ENCODE measurements at places on chromosomes 3 and 15. TPM values are rescaled to one million over a fixed set of nuclear protein-coding genes. Genes with fewer than 3 reads are reported as not detected.

DNA sequence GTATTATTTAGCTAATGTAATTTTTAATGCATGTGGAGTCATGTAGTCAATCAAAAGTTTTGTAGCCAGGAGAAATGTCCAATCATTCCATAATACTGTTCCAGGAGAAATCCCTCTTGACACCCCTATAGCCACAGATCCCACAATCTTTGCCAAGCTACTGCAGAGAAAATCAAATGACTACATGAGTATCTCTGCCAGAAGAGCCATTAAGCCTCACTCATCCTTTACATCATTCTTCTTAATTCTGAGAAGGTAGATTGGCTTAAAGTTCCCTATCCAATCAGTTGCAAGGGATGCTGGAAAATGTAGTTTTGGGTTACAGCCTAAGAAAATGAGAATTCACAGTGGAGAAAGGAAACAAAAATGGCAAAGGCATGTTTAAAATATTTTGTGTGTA is 502.1 kb downstream of the ZBBX start:
- no peak for DNase-seq

DNA sequence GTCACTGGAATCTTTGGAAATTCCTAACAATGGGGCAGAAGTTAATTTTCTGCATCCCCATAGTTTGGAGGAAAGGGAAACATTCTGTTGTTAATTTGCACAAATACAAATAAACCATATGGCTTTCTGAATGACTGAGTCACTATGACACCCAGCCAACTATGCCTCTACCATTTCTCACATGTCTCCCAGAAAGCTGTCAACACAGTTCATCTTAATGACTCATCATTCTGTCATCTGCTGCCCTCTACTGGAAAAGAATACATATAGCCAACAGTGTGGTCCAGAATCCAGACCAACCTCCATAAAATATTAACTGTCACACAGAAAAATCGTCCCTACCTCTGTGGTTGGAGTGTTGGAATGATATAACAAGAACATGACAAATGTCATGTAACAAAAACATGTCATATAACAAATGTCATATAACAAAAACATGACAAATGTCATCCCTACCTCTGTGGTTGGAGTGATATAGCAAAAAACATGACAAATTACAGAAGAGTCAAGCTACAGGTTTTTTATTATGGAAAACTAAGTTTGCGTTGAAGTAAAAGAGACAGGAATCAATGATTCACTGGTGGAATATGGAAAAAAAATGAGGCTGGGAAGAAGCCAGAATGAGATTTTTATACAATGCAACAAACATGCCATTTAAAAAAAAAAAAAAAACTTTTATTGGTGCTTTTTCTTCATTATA is 47.7 kb upstream of the GYG1 start:
- no peak for DNase-seq

- no peak for DNase-seq
Measured at GRCh38 chr3:112897791-112898190, 51.1 kb upstream of the CD200R1L start.

DNA sequence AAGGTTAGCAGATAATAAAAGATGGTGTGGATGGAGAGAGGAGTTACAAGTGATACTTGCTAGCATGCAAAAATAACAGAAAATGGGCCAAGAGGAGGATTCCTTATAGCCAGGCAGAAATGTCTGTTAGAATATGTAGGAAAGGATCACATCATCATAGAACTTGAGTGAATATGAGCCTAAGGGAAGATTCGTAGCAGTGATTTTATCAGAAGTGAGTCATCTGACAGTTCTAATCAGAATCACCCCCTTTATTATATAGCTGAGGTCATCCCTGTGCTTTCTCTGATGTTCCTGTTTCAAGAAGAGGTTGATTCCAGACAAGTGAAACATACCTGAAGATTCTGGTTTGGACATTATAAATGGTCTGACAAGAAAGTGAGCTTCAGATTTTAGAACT is 22.9 kb downstream of the EXOG start:
- DNase-seq, result no peak

DNA sequence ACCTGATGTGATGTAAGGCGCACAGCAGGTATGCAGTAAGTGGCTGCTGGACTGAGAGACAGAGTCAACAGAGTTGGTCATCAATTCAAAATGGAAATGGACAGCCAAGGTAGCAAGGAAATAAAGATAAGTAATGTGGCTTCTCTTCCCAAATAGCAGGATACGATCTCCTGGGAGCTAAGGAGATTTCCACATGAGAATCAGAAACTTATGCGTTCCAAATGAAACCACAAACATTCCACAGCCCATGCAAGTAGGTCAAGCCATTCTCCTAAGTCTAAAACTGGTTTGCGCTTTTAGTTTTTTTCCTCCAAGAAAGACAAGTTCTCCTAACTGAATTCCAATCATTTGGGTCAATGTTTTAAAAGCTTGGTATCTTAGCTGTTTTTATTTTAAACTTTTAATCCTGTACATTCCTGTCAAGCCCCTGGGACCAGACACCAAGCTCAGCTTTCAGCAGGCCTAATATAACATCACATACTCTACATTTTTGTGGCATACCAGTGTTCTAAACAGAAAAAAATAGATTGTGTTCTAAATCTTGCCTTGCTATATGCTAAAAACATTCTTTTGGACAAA is 73.7 kb upstream of the TSPAN3 start:
- no peak for DNase-seq

GRCh38 chr15:91331581-91331980 is 231.5 kb downstream of the SV2B start:
- no peak for DNase-seq

- DNase-seq, result no peak
Measured at GRCh38 chr3:70899816-70900215, 587.4 kb upstream of the MDFIC2 start.

GRCh38 chr3:4583416-4583815 is 90.3 kb downstream of the ITPR1 start:
- no peak for DNase-seq

- DNase-seq, result no peak
Measured at GRCh38 chr3:177338697-177339219, 141.5 kb upstream of the TBL1XR1 start.

DNA sequence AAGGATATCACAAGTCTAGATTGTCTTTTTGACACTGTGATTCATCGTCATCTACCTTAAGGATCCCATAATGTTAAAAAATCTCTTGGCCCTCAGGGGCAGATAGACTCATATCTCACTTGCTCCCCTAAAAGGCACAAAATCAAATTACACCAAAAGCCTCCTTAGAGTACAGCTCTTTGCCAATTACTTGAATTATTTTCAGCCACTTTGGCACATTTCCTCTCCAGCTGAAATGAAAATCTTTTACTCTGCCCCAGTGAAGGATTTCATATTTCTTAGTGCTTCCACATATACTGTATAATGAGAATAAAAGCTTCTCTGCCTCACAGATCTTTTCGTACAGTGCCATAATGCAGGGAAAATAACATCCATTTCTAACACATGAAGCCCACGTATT is 190.7 kb upstream of the GBE1 start:
- no peak for DNase-seq

DNA sequence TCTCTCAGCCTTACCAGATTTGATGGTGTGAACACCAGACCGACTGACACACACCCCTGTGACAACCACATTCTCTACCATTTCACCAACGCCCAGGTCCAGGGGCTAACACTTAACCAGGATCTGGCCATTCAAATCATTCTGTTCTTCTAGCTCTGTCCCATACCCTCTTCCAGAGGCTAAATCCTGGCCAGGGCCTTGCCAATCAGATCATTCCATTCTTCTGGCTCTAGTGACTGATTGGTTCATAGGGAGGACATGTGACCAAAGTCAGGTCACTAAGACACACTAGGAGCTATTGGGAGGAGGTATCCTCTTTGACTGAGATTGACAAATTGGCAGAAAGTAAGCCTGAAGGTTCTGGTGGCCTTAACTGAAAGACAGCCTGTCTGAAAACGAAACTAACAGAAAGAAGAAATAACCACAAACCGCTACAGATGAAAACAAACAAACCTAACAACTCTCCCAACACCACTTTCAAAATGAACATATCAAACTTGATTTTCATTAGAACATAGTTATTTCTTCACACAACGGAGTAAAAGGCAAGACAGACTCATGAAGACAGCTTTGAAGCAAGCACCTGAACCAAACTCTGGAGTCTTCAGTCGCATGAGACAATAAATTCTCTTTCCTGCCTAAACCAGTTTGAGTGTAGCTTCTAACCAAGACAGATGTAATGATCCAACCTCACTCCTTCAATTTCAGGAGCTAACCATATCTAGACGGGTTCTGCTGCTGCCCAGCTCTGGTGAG is 68.5 kb downstream of the TRANK1 start:
- no peak for DNase-seq

DNA sequence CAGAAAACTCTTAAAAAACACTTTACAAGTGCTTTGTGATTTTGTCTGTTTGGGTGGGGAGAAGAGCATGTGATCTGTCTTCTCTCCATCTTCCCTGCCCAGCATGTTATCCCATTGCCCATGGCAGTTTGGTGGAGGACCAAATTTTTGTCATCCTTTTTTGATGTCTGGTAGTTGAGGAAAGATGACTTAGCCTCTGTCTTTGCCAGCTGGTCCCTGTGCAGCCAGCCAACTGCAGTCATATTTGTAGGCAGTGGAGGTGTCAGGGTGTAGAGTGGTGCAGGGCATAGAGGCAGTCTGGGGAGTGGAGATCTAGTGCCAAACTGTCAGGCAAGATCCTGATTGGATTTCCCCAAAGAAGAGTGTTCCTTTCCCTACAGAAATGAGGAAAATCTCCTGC is 40.7 kb downstream of the GASK1A start:
- no peak for DNase-seq

DNA sequence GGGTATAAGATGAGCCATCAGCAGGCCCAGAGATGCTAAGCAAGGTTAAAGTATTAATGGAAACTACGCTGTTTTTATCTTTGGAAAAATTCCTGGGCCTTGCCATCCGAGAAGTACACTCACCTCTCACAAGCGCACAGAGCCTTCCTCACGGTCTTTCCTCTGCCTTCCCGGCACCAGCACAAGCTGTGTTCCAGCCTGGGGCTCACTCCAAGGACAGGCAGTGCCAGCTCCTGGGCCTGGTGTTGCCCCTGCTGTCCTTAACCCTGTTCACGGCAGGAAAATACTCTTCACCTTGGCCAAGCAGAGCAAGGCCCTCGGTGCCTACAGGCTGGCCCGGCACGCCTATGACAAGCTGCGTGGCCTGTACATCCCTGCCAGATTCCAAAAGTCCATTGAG is 14.3 kb upstream of the RHO start:
- no peak for DNase-seq

DNA sequence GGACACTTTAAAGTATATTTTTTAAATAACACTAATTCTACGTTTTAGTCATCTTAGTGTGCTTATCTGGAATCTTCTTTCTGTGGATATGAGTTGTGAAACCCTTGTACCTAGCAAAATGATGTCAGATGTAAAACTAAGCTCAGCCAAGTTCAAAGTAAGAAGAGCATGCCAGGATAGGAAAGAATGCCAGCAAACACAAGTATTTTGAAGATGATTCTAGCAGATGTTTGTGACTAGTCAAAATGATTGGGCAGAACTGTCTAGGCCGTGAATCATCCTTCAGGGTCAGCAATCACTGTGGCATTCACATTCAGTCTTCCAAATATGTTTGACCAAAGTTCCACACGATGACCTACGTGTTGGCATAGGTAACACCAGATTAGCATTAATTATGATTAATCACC is 5.4 kb upstream of the PLOD2 start:
- DNase-seq, result no peak

DNA sequence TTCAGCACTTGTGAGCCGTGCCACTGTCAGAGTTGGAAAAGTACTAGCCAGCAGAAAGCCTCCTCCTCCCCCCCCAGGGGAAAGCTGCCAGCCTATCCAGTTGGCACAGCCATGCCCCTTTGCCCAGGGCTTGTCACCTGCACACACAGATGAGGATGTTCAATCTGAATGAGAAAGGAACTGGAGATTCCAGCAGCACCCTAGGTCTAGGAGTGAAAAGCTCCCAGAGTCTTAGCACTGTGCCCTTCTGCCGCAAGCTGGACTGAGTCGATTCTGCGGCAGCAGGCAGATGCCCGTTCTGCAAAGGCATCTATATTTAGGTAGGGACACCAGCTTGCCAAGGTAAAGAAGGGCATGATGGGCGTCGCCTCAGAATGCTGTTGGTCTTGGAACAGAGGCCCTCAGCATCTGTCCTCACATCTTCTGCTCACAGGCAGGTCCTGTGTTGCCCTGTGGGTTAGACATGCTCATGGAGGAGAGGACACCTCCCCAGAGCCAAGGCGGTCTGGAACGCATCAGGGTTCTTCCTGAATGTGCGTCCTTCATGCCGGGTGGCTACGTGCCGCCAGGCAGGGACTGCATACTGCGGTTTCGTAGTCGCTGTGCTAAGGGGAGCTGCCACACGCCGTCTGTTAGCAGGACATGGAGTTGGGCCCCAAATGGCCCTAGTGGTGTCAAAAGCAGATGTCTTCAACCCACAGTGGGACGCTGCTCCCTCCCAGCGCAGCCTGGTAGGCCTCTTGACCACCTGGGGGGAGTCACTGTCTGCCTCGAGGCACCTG is 109.5 kb downstream of the VGLL4 start:
- peak; percentile 63 for DNase-seq

GRCh38 chr15:65385870-65386258 is 8.1 kb upstream of the IGDCC3 start:
- DNase-seq, result no peak

- DNase-seq, result no peak
Measured at GRCh38 chr15:76209942-76210341, 101.3 kb downstream of the ETFA start.

- no peak for DNase-seq
Measured at GRCh38 chr15:101138913-101139880, 112.7 kb downstream of the CHSY1 start.

- DNase-seq, result no peak
Measured at GRCh38 chr15:57122080-57122840, 203.8 kb downstream of the TCF12 start.

DNA sequence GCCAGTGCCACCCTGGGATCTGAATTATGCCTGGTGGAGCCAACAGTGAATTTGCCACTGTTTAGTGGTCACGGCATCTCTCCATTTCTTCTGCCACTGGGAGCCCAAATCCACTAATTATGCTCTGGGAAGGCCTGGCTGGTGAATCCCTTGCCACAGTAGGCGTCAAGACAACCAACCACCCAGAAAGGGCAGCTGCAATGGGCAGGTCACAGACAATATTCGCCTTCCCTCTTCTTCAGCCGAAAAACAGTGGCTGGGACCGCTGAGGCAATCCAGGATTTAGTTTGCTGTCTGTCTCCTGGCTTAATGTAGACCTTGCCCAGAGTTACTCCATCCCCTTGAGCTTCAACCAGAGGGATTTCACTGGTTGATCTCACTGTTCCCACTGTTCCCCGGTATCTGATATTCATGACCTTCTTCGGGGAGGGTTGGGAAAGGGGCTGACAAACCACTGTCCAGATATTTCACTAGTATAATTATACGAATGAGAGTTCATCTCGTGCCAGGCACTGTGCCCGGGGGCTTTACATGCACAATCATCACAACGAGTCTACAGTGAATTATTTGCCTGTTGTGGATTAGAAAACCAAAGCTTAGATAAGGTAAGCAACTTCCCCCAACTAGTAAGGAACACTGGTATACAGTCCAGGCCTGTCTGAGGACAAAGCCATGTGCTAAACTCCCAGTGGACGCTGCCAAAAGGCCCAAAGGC is 49.9 kb upstream of the RAB6B start:
- no peak for DNase-seq

GRCh38 chr3:129594409-129594808 is 12.1 kb downstream of the PLXND1 start:
- DNase-seq, result no peak

LARP6 gene
- total RNA-seq, result 15.0 TPM

SPSB4 gene
- not detected for total RNA-seq

KIF9 gene
- 8.8 TPM for total RNA-seq

CLRN1 gene
- not detected for total RNA-seq

MESP2 gene
- not detected for total RNA-seq

ADAMTSL3 gene
- 3.6 TPM for total RNA-seq

AADAC gene
- total RNA-seq, result 12.3 TPM

TRAT1 gene
- not detected for total RNA-seq

UCN2 gene
- total RNA-seq, result 22.0 TPM
